Retina (tissue), 1 donor: ENCODE measurements at places on chromosomes 6 and 20.

DNA sequence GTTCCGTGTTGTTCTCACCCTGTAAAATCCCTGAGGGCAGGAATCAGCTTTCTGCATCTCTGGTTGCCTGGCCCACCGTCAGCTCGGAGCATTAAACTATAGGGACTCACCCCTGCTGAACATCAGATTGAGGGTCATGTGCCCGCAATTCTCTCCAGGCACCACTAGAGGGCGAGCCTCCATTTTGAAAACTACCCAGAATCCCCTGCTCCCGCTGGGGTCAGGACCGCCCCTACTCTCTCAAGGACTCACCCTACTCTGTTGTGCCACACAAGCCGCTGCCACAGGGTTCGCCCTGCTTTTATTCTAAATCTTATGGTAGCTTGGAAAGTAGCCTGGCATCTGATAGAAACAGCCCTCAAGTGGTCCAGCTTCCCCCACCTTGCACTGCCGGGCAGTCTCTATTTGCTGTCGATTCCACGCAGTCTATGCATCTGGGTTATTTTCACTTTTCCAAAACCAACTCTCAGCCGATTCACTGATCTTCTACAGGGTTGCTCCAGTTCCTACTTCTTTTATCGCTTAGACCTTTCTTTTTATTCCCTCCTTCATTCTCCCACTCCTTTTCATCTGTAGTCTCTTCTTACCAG lies 244.1 kb upstream of the QKI start:
- no peak for DNase-seq

DNA sequence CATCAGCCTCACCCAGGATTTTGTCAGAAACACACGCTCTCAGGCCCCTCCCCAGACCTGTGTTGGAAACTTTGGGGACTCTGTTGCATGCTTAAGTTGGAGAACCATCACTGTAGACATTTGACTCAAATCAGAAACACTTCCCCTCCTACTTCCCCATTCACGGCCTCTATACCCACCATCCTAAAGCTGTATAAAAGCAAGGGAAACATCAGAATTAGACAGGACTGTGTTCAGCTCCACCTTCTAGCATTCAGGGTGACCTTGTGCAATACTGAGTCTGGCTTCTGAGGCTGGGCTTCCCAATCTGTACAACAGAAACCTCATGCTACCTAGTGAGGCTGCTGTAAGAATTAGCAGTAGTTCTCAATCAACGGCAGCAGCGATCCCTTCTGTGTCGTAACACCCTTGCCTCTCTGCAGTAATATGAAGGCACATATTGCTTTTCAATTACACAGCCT lies 252.3 kb downstream of the LY86 start:
- no peak for DNase-seq

- DNase-seq = no peak
These were observed 899.4 kb upstream of the FLRT3 start for GRCh38 chr20:15236812-15237211.

DNA sequence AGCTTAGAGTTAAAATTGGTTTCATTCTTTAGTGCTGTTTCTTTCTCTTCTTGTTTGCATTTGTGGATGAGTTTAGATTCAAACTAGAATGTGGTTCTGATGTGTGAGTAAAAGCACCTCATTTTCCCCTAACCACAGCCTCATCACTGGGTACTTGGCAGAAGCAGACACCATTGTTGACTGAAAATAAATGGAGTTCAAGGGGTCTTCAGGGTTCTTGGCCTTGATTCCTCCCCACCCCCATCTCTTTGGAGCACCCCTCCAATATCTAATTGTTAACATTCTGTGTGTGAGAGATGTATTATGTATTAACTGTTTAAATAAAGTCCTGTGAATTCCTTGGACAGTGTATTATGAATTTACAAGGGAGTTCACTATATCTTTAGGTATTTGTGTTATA lies 59.6 kb downstream of the JARID2 start:
- DNase-seq = no peak

DNA sequence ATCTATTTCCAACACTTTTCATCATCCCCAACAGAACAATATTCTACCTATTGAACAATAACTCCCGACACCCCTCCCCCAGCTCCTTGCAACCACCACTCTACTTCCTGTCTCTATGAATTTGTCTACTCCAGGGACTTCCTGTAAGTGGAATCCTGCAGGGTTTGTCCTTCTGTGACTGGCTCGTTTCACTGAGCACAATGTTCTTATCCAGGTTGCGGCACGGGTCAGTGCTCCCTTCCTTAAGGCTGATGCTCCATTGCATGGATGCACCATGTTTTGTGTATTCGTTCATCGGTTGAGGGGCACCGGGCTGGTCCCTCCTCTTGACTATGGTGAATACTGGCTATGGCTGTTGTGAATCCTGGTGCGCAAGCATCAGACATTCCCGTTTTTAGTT lies 163.2 kb downstream of the TBXT start:
- peak; percentile 19 for DNase-seq

- no peak for DNase-seq
These were observed 77.1 kb downstream of the SOD2 start for GRCh38 chr6:159615918-159616317.

- no peak for DNase-seq
These were observed 738.6 kb downstream of the C6orf118 start for GRCh38 chr6:164570801-164571200.

- no peak for DNase-seq
These were observed 138.5 kb upstream of the SOX4 start for GRCh38 chr6:21455071-21455470.

- DNase-seq = no peak
These were observed 7.4 kb downstream of the SENP6 start for GRCh38 chr6:75608956-75609533.

- DNase-seq = no peak
These were observed 133.9 kb upstream of the MYLIP start for GRCh38 chr6:15994814-15995459.

DNA sequence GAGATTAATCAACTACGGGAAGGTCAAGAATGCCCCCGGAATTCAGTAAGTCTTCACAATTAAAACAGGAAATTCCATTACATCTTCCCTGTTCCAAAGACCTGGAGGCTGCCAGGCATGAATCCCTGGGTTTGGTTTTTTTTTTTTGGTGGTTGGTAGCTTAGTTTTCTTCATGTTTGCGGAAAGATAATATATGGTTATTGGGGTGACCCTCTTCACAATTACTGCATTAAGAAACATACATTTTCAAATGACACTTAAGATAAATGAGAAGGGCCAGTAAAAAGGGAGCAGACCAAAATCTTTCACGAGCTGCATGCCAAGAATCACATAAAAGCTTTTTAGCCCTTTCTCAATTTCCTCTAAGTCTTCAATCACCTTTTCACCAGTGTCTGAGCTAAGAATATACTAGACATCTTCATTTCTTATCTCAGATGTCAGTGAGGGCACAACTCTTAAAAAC lies 64.0 kb downstream of the KIF13A start:
- DNase-seq = no peak

- peak; percentile 87 for DNase-seq
These were observed at the start of gene POPDC3 for GRCh38 chr6:105179244-105180065. TSS of gene POPDC3 (minus strand) at chr6:105180014. CDS start at chr6:105161909, 18,105 bp downstream.

DNA sequence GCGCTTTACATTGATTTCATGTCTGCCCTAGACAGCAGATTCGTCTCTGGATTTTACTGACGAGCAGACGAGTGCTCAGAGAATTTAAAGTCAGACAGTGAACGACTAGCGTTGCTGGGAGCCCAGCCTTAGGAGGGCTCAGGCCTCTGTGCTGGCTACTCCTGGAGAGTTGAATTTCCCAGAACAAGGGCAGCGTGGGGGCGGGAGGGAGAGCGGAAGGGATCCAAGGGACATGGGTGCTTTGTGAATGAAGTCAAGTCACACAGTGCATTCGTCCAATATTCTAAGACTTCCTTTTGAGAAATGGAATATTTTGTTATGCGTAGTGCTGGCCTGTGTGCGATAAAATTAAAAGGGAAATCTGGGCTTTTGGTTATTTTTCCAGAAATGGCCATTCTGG lies 126.5 kb downstream of the MYLK4 start:
- DNase-seq = no peak

- no peak for DNase-seq
These were observed 851.2 kb downstream of the DHX35 start for GRCh38 chr20:39813190-39813829.

DNA sequence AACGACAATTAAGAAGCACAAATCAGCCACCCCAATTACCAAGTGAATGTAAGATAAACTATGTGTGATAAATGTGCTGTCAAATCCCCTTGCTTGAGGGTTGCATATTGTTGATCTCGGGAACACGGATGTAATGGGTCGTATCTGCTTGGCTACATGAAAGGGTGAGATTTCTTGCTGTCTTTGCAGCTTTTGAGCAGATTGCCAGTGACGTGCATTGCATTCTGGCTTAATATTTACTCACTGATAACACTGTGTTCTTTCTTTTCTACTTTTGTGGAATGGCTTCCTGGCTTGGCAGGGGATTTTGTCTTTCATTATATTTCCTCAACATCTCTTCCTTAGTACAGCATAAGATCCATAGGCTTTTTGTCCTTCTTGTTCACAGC lies 10.5 kb upstream of the FAM210B start:
- DNase-seq = no peak

DNA sequence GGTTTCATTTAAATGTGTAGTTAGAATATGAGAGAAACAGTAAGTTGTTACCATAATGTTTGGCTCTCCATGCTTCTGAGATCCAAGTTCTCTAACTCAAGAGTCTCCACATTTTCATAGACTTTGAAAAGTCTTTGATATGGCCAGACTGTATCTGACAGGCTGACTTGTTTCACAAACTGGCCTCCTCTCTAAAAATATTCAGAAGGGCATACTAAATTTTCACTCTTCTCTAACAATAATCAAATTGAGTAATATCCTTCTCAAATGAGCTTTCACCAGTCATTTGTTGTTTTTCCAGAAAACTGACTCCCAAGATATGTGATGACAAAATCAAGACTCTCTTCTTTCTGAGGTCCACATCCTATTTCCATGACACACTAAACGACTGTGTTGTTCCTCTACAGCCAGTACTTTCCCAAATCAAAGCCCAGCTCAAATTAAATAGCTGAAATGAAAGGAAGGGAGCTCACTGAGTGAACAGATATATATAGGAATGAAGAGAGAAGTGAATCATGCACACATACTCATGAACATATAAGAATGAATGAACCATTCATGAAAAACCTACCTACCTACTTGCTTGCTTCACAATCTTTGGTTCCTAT lies 15.1 kb downstream of the HIVEP2 start:
- DNase-seq = no peak
